Endothelial cell of umbilical vein (primary cell): ENCODE measurements at places on chromosomes 3 and 15. TPM values are rescaled to one million over a fixed set of nuclear protein-coding genes. Genes with fewer than 3 reads are reported as not detected.
A peak's percentile ranks its signal among the peaks of the same experiment; 100 is the strongest.

DNA sequence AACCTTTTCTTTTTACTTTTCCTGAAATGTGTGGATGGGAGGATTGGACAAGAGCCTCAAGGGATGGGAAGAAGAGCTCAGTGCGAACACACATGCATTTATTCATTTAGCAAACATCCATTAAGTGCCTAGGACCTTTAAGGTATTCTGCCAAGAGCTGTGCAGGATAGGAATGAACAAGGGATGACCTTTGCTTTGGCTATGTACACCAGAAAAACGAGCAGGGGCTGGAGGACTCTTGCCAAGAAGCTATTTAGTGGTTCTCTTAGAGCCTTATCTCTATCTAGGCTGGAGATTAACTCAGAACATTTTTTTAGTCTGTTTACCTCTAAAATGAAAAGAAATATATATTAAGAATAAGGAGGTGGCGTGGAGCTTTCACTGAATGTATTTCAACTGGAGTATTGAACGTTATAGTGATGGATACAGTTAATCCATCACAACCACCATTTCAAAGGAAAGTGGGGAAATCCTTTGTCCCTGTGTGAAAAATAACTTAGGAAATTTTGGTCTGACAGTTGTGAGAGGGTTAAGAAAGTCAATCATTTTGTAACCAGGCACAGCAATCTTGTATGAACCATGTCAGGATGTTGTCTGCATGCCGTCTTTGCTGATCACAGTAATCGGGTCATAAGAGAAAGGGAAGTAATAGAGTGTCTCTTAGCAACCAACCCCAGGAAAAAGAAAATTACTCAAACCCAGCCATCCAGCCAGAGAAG, 279.0 kb downstream of the LPP start:
- no peak overlapping the region for H3K4me3 ChIP-seq
- H3K27ac ChIP-seq: no peak overlapping the region
- peaks cover 44% of the 10 kb centered on the region for H3K4me1 ChIP-seq
- peak; percentile 67 for DNase-seq
- H3K27me3 ChIP-seq: no peaks in the 10 kb centered on the region
- no peaks in the 10 kb centered on the region for H3K36me3 ChIP-seq

DNA sequence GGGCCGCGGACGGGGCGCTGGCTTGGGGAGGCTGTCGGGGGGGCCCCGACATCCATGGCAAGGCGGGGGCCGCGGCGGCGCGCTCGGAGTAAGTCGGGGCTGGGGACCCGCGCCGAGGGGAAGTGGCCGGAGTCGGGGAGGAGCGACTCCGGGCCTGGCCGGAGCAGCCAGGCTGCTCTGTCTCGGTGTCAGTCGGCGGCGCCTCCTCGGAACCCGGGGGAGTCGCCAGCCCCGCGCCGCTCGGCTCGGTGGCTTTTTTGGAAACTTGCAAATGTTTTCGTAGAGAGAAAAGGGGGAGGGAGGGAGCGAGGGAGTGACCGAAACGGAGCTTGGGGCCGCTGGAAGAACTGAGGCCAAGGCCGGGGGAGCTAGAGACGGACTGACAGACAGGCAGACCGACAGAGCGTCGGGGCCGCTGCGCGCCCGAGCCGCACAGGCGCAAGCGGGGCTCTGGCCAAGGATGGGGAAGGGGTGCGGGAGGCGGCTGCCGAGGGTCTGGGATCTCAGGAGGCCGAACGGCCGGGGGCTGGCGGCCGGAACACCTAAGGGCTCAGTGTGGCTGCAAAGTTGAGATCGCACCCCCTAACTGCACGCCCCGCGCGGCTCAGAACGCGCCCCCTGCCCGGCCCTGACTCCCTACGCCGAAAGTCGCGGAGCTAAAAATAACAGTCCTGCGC, 5.0 kb downstream of the PTH1R start:
- H3K27ac ChIP-seq: no peak overlapping the region
- peak overlapping the region; percentile 26 for H3K4me3 ChIP-seq
- peaks cover 32% of the 10 kb centered on the region for H3K27me3 ChIP-seq
- H3K36me3 ChIP-seq: no peaks in the 10 kb centered on the region
- DNase-seq: peak; percentile 26

DNA sequence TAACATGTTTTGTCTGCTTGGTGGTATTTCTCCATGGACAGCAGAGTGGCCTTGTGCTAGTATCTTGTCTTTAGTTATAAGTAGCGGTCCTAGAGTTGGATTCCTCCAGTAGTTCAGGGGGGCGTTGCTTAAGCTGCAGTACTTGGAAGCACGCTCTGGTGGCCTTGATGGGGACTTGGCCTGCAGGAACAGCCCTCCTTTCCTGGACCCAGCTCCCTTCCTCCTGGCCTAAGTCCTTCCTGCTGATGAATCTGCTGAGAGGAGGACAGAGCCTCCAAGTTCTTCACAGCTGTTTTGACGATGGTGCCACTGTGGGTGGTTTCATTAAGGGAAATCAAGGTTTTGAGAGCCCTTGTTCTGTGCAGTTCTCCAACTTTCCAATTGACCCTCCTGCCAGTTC, 38.6 kb upstream of the SEC22A start:
- no peaks in the 10 kb centered on the region for H3K27me3 ChIP-seq
- peaks cover 2% of the 10 kb centered on the region for H3K4me1 ChIP-seq
- no peak for DNase-seq
- no peak overlapping the region for H3K4me3 ChIP-seq

The SUCNR1 gene
- total RNA-seq: not detected in 2 replicates

The FMN1 gene
- total RNA-seq: 0.29 and 0.39 TPM in 2 replicates
